Myocyte (in vitro differentiated cells): ENCODE measurements at places on chromosomes 6 and 20.
A peak's percentile ranks its signal among the peaks of the same experiment; 100 is the strongest.

DNA sequence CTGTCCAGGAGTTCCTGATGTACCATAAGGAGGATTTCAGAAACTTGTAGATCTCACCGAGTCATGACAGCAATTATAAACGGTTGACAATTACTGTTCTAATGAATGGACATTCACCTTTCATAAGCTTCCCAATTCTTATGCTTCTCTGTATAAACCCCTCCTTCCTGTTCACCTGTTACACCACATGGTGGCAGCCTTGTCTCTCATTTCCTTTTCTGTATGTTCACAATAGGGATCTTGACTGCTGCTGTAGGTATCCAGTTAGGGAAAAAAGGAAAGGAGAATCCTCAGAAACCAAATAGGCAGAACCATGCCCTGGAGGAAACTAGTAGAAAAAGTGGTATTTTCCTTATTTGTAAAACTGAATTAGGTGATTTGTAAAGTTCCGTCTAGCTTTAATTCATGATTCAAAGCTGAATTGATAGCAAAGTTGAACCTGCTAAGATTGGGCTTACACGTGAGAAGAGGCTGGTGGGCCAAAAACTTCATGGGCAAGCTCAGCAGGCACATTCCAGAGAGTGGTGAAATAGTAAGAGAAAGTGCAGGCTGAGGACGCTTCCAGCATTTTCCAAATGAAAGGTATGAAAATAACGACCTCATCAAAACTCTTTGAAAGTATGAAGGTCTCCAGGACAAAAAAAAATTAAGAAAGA is 29.0 kb upstream of the TBPL1 start:
- DNase-seq: peak; percentile 80

- DNase-seq: no peak
Measured at GRCh38 chr6:96934087-96934486, 9.6 kb downstream of the KLHL32 start.

DNA sequence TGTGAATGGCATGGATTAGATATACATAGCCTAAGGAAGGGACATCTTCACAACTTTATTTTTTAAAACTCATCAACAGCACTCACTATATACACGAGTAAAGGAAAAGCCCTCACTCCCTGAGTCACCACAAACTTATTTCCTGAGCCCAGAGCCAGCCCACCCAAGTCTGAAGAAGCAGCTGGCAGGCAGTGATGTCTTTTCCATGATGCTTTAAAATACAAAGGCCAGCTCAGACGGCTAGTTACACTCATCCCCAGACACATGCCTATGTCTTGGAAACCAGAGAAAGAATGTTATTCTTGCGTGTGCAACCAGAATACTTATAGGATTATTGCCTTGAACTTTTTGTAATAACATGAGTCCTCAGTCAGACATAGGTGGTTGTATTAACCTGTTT is 114.4 kb downstream of the ADGRG6 start:
- peak; percentile 82 for DNase-seq

DNA sequence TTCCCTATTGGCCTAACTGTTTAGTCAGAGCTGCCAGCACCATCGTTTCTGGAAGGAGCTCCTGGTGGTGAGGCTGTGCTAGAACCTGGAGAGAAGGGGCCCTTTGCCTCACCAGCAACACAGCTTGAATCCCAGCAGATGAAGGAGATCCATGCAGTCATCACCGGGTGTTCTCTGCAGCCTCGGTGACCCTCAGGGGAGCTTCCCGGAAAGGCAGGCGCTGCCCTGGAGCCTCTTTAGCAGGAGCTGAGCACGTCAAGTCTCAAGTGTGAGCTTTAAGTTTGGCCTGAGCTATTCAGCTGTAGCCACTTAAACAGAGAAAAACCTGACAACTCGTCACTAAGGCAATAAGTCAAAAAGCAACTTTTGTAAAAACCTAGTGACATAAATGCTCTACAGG is 181.2 kb upstream of the FOXQ1 start:
- no peak for DNase-seq

GRCh38 chr6:56475736-56476457 is 166.8 kb downstream of the DST start:
- peak; percentile 73 for DNase-seq

DNA sequence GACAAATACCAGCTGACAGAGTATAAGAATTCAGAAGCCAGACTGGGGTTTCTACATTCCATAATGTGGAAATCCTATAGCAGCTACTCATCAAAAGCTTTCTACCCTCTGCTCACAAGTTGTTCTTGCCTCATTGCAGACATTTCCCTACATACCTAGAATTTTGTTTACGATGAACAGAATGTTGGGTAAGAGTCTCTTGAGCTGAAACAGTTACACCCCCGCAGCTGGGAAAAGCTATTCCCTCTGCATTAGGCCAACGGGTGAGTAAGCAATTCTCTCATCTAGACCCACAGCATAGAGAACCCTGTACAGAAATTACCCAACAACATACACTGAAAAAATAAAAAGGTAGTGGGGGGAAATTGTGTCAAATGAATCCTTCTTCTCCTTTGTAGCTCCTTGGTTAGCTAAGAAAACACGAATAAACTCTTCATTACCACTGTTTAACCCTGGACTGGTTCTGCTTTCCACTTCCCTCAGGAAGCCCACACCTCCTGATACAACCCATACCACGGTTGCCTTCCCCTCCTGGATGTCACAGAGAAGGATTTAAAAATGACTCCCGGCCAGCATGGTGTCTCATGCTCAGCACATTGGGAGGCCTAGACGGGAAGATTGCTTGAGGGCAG is 215.0 kb upstream of the SHLD1 start:
- no peak for DNase-seq

- no peak for DNase-seq
Measured at GRCh38 chr20:57013741-57014140, 252.7 kb downstream of the BMP7 start.

DNA sequence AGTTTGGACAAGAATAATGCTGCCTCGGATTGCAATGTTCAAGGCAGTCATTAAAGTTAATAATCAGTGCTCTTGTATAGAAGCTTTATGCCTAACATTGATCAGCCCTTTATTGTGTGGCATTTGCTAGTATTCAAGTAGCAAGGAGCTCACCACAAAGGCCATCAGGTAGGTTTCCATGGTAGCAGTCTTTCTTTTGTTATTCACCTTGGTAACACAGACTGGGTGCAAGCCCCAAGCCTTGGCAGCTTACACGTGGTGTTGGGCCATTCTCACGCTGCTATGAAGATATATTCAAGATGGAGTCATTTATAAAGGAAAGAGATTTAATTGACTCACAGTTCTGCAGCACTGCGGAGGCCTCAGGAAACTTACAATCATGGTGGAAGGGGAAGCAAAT is 149.3 kb downstream of the ADAT2 start:
- no peak for DNase-seq

- DNase-seq: no peak
Measured at GRCh38 chr20:23625236-23625964, 12.4 kb downstream of the CST3 start.

- DNase-seq: no peak
Measured at GRCh38 chr6:37209461-37210205, 39.7 kb downstream of the PIM1 start.

DNA sequence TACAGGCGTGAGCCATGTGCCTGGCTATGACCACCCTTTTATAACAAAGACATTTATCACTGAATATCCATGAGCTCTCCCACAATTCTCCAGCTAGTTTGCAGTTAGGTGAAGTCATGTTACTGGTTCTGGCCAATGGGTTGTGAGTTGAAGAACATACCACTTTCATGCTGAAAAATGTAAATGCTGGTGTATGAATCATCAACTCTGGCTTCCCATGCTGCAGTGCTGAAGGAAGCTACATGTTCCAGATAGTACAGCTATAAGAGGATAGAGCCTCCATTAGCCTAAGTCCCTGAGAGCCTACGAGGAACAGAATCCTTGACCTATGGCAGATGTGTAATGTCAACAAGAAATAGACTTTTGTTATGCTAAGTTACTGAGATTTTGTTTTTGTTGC is 180.4 kb downstream of the BTBD9 start:
- no peak for DNase-seq

- no peak for DNase-seq
Measured at GRCh38 chr6:168200571-168201134, 118.9 kb downstream of the DACT2 start.

- DNase-seq: no peak
Measured at GRCh38 chr6:106750946-106751345, 121.6 kb downstream of the QRSL1 start.

GRCh38 chr6:103047567-103047966 is 1654.1 kb downstream of the GRIK2 start:
- DNase-seq: no peak

GRCh38 chr6:37171201-37171969 is 1.4 kb downstream of the PIM1 start:
- peak; percentile 25 for DNase-seq

GRCh38 chr6:97292671-97293070 is 9.7 kb upstream of the MMS22L start:
- DNase-seq: no peak

GRCh38 chr20:15475483-15475882 is 1097.8 kb downstream of the KIF16B start:
- peak; percentile 50 for DNase-seq

DNA sequence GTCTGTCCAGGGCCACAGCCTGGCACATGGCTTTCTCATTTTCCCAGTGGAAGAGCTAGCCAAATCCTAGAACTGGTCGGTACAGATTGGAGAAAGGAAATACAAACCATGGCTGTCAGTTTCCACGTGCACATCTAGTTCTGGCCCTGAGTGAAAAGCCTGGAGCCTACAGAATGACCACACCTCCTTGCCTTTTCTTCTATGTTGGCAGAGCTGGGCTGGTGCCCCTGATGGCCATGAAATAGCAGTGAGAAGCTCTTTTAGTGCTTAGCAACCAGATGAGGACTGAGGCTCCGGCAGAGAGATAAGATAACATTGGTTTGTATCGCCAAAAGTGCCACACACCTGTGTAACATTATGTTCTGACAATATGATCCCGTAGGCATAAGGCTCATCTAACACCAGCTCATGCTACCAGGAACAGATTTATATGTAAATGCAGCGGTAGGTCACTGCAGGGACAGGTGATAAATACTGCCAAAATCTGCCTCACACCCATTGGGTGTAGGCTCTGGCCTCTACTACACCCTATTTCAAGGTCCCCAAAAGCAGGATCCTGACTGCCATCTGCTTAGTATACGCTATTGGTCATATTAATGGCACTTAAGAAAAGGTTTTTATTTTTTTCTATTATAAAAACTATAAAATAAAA is 39.9 kb upstream of the TBC1D7 start:
- no peak for DNase-seq

DNA sequence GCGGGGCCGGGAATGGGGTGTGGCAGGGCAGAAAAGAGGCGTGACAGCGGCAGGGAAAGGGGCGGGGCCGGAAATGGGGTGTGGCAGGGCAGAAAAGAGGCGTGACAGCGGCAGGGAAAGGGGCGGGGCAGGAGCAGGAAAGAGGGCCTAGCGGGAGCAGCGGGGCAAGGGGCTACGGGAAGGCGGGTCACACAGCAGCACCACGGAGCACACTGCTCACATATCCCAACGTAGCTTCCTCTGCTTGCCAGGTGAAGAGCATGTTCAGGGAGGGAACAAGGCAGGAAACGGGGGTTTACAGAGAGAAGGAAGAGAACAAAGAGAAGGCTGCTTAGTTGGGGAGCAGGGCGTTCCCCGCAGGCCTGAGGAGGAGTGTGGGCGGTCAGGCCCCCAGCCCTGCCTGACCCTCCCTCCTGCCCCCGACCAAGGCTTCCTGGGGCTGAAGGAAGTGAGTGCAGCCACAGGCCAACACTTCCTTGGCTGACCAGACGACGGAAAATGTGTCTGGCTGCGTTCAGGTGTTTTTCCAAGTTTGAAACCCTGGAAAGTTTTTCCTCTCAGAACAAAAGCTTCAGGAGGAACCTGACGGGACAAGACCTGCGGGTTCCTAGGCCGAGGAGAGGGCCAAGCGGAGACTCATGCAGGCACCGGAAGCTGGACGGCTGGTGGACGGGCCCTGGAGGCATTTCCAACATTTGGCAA is 13.8 kb downstream of the UCKL1 start:
- DNase-seq: no peak

GRCh38 chr6:7153789-7154188 is 46.0 kb downstream of the RREB1 start:
- DNase-seq: no peak

GRCh38 chr6:114061741-114062140 is 90.8 kb upstream of the HDAC2 start:
- no peak for DNase-seq

DNA sequence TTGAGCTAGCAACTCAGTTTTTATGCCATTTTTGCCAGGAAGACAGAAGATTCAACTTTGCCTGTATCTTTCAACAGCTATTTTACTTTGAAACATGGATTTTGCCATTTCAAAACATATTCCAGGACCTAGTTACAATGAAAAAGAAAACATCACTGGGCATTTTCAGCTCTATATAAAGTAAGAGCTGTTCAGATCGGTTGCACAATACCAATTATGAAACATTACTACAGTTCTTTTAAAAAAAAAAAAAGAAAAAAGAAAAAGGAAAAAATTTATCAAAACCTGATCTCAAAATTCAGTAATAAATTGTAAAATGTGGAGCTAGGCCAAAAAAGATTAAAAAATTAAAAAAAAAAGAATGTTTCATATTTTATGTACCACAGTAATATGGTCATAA is 15.6 kb downstream of the BCLAF1 start:
- DNase-seq: no peak

DNA sequence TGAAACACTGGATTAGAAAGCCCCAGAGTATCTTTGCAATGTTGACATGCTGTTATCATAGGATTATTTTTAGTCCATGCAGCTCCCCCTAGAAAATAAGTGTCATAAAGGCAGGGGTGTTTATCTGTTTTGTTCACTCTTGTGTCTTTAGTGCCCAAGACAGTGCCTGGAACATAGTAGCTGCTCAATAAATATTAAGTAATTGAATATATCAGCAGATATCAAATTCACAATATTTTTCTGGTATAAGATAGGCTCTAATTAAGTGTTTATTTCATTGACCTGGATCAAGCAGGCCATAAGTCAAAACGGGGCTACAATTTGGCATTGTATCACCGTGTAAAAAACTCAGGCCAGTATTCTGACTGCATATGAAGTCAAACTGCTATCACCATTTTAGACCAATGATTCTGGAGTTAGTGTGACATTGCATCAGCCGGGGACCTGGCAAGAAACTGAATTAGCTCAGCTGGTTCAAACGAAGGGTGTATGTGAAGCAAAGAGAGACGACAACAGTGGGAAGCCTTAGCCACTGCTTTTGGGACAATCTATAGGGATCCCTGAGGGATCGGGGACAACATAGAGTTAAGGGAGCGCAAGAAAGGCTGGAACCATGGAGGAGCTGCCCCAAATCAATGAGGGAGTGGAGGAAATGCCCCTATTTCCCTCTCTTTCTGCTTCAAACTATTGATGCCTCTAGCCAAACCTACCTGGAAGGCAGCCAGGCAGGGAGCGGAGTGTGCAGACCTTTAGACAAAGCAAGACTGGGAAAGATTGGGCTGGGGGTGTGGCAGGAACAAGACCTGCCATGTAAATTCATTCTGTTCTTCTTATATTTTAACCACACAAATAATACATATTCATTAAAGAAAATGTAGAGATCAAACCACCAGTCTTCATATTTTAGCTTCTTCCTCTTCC is 112.2 kb downstream of the PLEKHG1 start:
- DNase-seq: no peak

- DNase-seq: no peak
Measured at GRCh38 chr6:50185006-50185405, 135.3 kb upstream of the DEFB112 start.

GRCh38 chr6:7445101-7445500 is 55.5 kb downstream of the RIOK1 start:
- no peak for DNase-seq
